Naive thymus-derived CD4-positive, alpha-beta T cell (primary cell): ENCODE measurements at places on chromosomes 2 and 18. TPM values are rescaled to one million over a fixed set of nuclear protein-coding genes. Genes with fewer than 3 reads are reported as not detected.

DNA sequence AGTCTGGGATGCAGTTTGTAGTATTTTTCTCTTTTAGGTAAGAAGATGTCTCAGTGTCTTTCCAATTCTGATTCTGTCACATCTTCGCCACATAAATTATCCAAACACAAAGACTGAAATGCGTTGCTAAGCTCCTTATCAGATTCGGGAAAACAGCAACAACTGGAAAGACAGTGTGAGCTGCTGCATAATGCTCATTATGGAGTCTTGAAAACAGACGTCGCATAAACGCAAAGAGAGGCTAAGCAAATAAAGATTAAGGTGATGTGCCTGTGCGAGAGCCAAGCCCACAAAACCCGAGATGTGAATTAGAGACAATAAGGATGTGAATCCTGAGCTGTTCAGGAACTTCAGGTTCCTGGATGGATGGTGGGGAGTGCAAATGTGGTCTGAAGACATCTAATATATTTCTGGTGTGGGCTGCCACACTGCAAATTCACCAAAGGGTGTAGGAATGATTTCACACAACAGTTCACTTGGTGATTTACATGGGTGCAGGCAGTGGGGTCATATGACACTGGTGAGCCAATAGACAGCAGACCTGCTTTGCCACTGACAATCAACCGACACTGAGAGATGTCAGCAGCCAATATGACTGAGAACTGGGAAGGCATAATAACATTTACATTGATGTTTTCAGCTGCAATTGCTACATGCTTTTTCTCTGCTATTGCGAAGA is 195.8 kb downstream of the MTX2 start:
- no peaks in the 10 kb centered on the region for H3K27me3 ChIP-seq
- H3K36me3 ChIP-seq: no peaks in the 10 kb centered on the region
- no peak overlapping the region for H3K27ac ChIP-seq
- no peak for DNase-seq
- no peaks in the 10 kb centered on the region for H3K4me1 ChIP-seq
- no peak overlapping the region for H3K4me3 ChIP-seq

EDAR gene
- total RNA-seq: 26.8 TPM

ZNF396 gene
- 0.54 TPM for total RNA-seq

FHOD3 gene
- not detected for total RNA-seq
